ENCODE measurements at places on chromosomes 2 and 18.

DNA sequence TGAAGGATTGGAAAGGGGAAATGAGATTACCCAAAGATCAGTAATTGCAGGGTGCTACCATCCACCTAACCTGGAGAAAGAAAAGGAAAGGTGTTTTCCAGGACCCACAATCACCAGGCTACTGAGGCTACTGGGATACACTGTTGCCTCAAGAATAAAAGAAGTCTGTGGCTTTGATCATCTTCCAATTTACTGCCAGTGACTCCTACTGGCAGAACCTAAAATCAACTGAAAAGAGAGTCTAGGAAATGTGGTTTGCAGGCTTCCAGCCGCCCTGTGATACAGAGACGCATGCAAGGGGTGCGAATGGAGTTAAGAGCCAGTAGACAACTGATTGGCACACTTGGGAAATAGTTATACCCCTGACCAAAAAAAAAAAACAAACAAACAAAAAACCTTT lies 16.6 kb upstream of the TTL start:
- DNase-seq = no peak

DNA sequence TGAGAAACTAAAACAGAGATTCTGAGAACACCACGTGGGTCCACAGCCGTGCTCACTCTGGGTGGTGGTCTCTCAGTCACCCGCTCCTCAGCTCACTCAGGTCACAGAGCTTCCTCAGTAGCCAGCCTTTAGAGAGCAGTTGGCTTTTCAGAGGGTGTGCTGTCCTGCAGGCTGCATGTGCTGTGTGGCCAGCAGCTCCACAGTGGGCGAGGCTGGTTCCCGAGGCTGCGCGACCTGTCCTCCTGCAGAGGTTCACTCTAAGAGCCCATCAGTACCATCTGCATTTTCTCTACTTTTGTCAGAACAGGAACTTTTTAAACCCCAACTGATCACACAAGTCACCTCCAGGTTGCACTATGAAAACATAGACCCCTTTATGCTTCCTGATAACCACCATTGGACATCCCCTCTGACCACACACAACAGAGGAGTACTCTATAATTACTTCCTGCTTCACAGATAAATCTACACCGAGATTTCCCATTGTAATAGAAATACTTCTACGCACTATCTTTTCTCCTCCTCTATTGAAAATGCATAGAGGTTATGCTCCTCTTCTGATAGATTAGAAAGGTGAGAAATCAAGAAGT lies 93.1 kb downstream of the GYPC start:
- DNase-seq = no peak

DNA sequence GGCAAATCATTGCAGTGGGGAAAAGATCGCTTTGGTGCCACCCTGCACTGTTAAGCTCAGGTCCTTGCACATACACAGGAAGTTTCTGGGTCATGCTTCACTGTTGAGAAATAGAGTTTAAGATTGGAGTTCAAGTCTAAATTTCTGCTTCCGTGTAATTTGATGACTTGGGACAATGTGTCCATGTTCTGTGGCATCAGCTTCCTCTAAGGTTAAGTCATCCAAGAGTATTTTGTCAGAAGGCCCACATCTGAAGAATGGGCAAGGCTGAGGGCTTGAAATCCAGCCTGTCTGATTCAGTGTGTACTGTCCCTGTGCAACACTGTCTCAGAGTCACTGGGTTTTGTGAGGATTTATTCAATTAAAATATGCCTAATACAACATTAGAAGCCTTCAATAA lies 880.7 kb downstream of the SUCLG1 start:
- no peak for DNase-seq

GRCh38 chr18:27227721-27228120 lies 42.6 kb upstream of the CHST9 start:
- no peak for DNase-seq

- DNase-seq = no peak
Measured at GRCh38 chr2:65158557-65158956, 28.7 kb upstream of the RAB1A start.
